Kidney epithelial cell (primary cell): ENCODE measurements at places on chromosomes 5 and 9.

DNA sequence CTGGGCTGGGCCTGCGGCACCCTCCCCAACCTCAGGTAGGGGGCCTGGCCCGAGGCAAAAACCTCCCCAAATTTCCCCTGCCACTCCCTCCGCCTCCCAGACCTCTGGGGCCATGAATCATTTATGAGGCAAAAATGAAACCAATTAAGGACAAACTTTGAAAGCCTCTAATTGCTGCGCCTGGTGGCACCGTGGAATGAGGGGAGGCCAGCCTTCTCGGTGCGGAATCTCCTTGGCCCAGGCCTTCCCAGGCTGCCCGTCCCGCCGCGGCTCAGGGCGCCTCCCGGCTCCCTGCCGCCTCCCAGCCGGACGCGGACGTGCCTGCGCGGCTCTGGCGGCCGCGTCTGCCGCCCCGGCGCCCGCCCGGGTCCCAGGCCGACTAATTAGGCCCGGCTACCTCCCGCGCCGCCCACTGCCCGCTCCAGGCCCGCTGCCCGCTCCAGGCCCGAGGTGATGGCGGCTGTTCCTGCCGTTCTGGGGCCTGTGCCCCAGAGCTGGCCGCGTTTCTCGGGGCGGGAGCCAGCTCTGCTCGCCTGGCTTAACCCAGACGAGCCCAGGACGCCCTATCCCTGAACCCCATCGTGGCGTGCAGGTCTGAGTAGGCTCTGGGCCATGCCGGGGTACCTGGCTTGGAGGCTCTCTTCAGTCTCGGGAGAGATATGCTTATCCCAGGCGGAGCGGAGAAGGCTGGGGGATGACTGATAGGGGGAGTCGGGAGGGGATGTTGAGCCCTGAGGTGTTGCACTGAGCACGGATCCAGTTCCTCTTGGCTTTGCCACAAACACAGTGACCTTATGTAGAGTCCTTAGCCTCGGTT, 20.1 kb downstream of the CXXC5 start:
- no peak for DNase-seq

GRCh38 chr5:105030153-105030552, 1467.6 kb upstream of the NUDT12 start:
- no peak for DNase-seq

DNA sequence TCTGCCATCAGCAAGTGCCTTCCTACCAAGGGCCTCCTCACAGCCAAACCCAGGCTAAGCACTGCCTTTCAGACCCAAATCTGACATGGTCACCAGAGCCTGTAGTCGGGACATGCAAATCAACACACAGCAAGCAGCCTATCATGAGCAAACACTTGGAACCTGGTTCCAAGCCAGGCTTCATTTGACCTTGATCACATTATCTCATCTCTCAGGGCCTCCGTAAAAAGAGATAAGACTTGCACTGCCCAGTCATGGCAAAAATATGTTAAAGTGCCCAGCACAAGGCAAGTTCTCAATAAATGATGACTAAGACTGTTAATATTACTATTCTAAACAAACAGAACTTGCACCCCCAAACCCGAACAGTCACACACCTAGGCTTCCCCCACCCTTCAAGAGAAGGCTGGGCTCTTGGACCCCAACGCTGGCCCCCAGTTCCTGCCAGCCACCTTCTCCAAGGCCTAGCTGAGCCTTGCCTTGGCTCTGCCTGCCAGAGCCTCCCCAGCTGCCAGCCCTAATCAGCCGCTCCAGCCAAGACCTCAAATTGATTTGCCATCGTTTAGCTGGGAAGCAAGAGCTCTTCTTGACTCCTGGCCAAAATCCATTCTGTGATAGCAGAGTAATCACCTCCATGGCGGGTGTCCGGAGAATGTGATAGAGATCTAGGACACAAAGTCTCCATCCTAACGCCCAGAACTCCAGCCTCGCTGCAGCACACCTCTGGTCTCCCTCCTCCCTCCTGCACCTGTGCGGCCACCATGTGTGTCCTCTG, 18.7 kb downstream of the CPLX2 start:
- no peak for DNase-seq

DNA sequence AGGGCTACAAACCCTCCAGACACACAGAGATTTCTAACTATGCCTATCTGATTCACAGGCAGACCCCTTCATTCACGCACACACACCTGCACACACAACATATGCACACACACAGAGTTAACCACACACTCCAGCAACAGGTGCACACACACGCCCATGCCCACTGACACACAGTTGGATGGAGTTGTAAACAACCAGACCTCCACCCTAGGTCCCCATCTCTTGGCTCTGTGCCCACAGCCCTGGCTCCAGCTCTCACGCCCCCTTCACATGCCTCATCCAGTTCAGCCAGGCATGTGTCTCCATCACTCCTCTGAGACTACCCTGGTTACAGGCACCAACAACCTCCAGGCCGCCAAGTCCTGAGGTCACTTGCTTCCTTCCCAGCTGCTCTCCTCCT, 61.1 kb downstream of the PSD2 start:
- no peak for DNase-seq

DNA sequence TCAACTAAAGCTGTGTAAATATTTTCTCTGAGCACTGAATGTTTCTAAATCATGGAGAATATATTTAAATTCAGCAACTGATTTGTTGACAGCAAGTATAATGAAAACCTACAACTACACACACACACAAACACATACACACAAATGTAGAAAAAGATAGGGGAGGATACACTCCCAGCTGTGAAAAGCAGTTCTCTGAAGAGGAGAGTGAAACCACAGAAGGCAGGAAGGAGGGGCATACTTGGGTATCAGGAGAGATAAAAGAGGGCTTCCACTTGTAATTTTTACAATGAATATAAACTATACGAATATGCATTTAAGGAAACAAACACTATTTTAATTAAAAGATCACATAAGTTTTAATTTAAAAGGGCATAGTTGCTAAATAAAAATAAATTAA, 227.8 kb upstream of the SLC24A2 start:
- DNase-seq, result no peak

- DNase-seq, result peak; percentile 80
Measured at GRCh38 chr5:160959804-160960203, 107.8 kb upstream of the ATP10B start.

- DNase-seq, result no peak
Measured at GRCh38 chr9:90074316-90074962, 469.6 kb downstream of the GADD45G start.

DNA sequence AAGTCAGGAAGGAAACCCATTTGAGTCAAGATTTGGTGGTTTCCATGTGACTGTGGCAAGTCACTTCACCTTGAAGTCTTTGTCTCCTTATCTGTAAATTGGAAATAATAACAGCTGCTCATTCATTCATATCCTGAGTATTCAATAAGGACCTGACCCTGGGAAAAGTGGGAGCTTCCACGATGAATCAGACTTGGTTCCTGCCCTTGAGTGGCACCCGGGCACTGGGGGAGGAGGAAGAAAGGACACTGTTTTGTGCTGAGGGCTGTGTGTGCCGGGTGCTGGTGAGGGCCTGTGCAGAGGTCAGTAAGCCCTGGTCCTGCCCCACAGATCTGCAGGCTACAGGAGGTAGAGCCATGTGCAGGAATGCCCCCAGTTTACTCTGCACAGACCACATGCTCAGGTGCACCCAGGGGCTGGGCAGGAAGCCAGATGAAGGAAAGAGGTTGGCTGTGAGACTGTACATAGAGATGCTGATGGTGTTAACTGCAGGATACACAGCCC, 6.8 kb downstream of the NDST1 start:
- no peak for DNase-seq

- DNase-seq, result no peak
Measured at GRCh38 chr5:219460-219863, 1.3 kb downstream of the SDHA start.

DNA sequence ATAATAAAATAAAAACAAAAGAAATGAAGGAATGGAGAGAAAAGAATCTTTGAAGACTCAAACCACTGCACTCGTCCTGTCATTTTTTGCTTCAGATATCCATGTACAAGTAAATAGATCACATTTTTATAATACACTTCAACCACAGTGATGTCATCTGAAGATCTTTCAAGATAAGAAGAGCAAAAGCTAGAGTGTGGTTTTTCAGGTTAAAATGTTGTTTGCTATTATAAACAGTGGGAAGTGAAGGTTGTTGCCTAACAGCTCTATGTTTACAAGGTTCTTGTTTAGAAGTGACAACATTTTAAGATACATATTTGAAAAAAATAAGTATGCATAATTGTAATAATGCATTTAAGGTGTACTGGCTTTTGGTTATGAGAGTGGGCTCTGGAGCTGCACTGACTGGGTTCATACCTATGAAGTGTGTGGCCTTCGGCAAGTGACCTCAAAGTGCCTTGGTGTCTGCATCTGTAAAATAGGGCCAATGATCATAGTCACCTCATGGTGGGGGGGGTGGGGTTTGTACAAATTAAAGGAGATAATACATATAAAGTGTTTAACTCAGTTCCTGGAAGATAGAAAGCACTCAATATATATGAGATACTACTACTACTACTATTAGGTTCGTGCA, 45.5 kb upstream of the IL7R start:
- DNase-seq, result no peak

GRCh38 chr9:120869360-120869687, 7.7 kb downstream of the PHF19 start:
- DNase-seq, result no peak

GRCh38 chr5:35488791-35489190, 128.9 kb upstream of the SPEF2 start:
- no peak for DNase-seq

DNA sequence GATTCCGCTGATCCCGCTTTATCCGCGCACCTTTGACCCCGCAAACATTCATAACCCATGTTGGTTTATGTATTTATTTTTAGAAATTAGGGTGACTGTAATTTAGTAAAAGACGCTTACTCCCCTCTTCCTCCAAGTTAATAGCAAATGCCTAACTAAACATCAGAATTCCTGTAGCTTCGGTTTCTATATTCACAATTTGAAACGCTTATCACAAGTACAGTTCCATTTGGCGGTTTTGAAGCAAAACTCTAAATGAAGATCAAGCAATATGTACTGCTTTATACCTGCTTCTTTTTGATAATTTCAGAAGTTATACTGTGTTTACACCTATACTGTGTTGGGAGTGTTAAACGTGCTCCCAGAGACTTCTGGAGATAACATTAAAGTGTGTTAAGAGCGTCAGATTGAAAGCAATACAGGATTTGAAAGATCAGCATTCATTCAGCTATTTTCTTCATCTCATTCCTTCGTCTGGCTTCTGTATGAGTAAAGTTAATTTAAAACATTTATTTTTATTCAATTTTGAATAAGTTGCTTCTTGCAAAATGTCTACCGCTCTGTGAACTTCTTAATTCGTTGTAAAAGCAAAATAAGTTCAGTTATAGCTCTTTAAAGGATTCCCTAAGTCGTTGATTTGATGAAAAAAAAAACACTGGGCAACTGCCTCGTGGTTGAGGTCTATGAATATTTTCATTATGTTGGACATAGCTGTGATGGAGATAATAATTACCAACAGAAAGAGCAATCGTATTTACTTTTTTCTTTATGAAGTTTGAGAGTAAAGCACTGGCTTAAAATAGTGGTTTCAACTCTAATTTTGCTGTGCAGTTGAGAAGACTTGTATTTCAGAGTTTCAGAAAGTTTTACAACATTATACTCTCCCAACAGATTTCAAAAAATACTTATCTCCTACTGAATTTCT, 2.5 kb downstream of the PRDM6 start:
- no peak for DNase-seq

GRCh38 chr9:34197756-34198711, 19.2 kb downstream of the UBAP1 start:
- no peak for DNase-seq

DNA sequence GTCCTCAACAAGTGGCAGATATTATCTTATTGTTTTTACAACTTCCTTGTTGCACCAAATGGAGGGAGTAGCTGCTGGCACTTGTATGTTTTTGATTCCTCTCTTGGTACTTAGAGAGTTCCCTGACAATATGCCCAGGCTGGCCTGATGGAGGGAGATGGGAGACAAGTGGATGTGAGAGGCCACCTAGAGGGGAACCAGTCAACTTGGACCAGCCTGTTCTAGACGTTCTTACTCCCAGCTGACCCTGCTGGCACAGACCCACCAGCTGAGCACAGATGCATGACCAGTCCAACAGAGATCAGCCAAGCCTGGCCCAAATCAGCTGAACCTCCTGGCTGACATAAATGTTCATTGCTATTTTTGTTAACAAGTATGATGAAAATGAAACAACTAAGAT, 60.9 kb upstream of the GDNF start:
- DNase-seq, result no peak

DNA sequence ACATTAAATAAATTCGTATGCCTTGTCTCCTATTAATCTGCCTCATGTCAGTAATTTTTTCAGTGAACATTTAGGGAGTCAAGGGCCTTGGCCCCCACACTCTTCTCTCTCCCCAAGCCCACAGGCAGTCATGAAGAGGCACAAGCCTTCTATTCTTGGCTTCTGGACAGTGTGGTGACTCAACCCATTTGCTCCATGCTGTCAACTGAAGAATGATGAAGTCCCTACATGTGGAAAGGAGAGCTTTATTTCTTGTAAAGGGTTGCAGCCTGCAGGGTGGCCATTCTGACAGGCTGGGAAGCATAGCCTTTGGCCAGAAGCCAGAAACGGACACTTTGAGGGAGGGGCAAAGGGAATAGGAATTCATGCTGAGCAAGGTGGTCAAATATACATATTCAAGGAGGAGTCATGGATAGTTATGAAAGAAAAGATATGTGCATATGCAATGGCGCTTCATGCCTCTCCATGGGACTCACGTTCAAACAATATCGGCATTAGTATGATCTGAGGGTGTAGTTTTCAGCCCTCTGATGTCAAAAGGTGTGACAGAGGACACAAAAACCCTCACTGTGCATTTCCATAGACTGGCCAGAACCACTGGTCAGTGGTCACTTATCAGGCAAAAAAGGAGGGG, 31.3 kb downstream of the ANKRA2 start:
- no peak for DNase-seq
